SIG-M5 (cell line): ENCODE measurements at places on chromosomes 5 and 9.

- no peak for DNase-seq
These were observed 65.2 kb upstream of the GLIS3 start for GRCh38 chr9:4365055-4365454.

GRCh38 chr9:94867281-94867841 lies 140.9 kb downstream of the AOPEP start:
- no peak for DNase-seq

DNA sequence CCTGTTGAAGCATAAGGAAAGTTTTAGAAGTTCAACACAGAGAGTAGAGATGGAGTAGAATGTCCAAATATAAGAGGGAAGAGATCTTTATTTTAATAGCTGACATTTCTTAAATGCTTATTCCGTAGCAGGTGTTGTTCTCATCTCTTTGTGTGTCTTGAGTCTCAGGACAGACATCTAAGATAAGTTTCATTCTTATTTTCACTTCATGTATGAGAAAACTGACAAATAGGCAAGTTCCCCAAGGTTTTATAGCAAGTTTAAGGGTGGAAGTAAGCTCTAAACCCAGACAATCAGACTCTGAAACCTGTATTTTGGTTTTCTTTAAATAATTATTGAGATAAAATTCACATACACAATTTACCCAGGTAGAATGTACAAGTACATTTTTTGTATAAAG lies 228.4 kb upstream of the PPP1R2B start:
- DNase-seq = no peak

DNA sequence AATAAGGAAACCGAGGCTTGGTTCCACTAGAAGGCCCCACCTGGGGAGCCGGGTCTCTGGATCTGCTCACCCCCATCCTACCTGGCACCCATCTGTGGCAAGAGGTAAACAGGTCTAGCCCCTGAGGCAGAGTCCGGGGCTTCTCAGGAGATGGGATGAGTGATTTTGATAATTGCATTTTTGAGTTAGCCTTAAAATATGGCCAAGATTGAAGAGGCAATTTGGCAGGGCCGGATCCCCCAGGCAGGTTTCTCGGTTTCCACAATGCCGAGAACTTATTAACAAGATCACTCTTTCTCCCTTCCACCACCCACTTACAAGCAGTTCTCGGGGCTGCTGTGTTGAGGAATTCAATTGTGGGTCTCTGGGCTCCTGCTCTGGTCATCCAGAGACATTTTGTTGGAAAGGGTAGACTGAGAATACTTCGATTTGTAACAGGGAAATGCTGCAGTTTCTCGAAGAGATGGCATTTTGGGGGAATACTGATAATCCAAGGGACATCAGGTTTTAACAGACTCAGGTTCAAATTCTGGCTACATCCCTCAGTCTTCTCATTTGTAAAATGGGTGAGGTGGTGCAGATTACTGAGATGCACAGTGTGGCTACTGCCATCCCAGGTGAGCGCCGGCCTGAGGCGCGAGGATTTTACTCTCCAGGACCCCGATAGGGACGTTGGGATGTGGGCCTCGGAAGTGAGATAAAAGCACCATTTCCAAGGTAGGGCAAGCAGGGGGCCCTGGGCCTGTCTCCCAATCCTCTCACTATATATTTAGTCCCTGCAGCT lies 194.2 kb downstream of the CDK5RAP2 start:
- no peak for DNase-seq

GRCh38 chr5:126982926-126983873 lies 47.2 kb downstream of the MARCHF3 start:
- DNase-seq = no peak

DNA sequence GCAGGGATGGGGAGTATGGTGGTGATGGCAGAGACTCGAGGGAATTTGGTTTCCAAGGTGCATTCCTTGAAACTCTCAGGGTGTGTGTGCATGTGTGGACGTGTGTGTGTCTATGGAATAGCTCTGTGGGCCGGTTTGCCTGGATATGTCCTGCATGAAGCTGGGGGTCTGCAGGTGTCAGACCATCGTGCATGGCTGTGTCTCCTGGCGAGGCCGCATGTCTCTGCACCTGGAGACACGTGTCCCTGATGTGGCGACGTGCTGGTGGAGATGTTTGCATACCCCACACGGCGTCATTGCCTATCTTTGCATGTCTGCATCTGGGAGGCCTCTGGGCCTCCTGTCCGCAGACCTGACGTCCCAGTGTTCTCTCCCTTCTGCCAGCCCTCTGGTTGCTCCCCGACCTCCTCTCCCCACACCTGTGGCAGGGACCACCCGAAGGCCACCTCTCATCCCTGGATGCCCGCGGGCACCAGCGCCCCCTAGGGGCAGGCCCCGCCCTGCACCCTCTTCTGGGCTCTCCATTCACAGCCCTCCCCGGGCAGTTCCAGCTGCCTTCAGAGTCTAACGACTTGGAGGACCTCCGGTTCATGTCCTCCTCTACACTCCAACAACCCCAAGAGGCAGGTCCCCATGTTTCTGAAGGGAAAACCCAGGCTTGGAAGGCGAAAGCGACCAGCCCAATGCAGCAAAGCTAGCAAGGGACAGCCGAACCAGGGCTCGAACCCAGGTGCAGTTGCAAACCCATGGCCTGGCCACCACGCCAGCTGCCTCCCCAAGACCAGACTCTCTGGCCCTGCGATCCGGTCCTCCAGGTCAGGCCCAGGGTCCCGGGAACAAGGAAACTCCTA lies 88.6 kb downstream of the LMX1B start:
- DNase-seq = no peak

GRCh38 chr5:157862183-157862851 lies 3.4 kb upstream of the CLINT1 start:
- DNase-seq = no peak

GRCh38 chr5:124262991-124263571 lies 483.4 kb downstream of the ZNF608 start:
- DNase-seq = no peak

- DNase-seq = no peak
These were observed 175.6 kb upstream of the COX7C start for GRCh38 chr5:86442036-86442745.

GRCh38 chr5:4275232-4275631 lies 679.6 kb downstream of the IRX1 start:
- DNase-seq = no peak

DNA sequence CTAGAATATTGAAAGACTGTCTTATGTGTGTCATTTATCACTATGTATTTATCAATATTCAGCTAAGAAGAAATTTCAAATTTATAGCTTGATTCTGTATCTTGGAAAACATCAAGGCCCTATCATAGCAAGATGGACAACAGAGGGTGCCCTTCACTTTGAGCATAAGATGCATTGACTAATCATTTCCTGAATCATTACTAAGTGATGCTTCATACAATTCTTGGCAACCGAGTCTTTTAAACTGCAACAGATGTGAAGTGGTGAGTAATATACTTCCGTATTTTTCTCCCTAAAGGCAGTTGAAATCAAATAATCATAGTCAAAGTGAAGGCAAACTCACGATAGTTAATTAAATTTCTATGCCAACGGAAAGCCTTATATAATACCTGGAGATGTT lies 318.6 kb upstream of the RGMB start:
- DNase-seq = no peak

DNA sequence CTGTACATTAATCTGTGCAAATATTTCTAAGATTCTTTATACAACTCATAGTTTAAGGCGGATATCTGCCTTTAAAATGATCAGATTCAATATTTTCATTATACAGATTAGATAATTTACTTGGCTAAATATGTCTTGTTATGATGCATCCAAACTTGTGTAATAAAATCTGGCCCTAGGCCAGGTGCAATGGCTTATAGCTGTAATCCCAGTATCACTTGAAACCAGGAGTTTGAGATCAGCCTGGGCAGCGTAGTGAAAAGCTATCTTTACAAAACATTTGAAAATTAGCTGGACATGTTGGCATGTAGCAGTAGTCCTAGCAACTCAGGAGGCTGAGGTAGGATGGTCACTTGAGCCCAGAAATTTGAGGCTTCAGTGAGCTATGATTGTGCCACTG lies 2002.2 kb upstream of the ACO1 start:
- DNase-seq = no peak

- no peak for DNase-seq
These were observed 181.7 kb upstream of the CD180 start for GRCh38 chr5:67378256-67378655.

GRCh38 chr9:87836951-87837705 lies 45.5 kb upstream of the SPATA31E1 start:
- no peak for DNase-seq

- DNase-seq = no peak
These were observed 892.1 kb downstream of the TLE1 start for GRCh38 chr9:80797101-80797829.

DNA sequence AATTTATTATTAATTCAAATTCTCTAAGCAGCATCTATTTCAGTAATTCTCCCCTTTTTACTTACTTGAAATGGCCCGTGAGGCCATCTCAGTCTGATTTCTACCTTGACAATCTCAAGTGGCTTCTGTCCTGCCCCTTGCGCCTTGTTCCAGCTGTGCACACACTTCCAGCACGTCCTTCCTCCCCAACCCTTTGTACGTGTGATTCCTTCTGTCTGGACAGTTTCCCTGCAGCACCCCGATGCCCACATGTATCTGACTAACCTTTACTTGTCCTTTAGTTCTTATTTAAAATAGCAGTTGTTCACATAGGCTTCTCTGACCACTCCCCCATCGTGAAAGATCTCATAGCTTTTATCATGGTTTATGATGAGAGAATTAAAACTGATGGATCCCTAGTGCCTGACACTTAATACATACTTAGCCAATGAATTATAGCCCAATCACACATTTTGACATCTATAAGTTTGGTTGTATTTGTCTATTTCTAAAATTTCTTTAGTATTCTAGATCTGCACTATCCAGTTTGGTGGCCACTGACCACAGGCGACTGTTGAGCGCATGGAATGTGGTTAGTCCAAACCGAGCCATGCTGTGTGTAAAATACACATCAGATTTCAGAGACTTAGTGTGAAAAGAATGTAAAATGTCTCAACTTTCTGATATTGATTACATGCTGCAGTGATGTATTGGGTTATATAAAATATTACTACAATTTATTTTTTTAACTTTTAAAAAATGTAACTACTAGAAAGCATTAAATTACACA lies 14.3 kb downstream of the ZBTB34 start:
- no peak for DNase-seq

DNA sequence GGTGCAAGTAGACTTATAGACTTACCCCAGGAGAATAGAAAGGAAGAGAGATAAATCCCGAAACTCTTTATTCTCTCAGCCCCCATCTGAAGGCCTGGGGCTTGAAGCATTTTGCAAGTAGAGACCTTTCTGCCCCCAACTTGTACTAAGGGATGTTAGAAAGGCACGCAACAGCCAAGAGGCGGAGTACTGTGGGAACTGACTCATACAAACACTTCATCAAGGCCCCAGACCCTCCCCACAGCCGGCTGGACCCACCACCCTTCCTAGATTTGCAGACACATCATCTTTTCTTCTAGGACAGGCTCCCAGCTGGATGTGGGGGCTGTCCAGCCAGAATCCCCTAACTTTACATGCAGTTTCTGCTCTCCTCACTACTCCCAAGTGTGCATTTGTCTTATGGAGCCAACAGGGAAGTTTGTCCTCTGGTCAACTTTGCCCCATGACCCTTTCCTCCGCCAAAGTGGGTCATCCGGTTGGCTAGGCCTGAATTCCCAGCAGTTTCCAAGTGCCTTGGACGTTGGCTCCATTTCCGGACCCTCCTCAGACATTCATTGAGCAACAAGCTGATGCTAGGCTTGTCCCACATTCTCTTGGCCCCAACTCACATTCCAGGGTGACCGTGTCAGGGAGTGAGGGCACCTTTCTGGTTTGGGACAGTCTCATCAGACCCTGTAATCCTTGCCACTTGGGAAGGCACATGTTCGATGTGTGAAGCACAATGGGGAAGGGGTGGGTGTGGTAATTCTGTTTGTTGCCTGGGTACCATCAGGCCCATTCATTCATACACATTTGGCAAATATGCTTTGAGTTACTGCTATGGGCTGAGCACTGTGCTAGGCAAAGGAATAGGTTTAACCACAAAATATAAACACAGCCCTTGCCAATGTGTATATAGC lies 64.6 kb downstream of the ABLIM3 start:
- DNase-seq = no peak

- no peak for DNase-seq
These were observed 109.9 kb upstream of the DAB2 start for GRCh38 chr5:39534690-39535089.

DNA sequence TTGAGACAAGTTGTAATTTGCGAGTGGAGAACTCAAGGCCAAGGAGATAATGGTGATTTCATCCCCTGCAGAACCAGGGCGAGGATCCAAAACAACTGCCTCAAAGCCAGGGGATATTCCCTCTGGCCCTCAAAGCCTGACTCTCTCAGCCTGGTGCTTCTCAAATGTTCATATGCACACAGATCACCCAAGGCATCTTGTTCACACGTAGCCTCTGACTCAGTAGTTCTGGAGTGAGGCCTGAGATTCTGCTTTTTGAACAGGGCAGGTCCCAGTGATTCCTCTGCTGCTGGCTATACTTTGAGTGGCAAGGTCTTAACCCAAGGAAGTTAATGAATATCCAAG lies 30.2 kb upstream of the WWC1 start:
- no peak for DNase-seq

DNA sequence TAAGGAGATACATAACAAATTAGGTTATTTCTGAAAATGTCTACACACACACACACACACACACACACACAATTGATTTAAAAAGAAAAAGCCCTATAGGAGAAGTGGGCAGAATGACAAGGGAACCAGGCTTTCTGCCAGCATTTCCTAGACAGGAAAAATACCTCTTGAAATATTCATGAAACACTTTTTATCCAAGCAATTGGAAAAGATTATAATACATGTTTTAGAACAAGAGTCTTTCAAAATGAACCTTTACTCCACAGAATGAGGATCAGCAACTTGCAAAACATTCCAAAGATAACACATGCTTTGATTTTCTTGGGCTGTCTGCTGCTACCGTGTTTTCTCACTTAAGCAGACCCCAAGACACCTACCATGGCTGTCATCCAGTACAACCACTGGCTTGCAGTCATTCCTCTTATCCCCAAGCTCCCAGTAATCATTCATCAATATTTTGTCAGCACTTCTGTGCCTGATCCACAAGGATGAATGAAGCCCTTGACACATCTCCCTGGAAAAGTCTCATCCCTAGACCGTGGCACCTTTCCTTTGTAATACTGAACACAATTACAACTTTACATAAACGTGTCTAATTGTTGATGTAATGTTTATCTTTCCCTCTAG lies 717.1 kb upstream of the ZNF608 start:
- DNase-seq = no peak

DNA sequence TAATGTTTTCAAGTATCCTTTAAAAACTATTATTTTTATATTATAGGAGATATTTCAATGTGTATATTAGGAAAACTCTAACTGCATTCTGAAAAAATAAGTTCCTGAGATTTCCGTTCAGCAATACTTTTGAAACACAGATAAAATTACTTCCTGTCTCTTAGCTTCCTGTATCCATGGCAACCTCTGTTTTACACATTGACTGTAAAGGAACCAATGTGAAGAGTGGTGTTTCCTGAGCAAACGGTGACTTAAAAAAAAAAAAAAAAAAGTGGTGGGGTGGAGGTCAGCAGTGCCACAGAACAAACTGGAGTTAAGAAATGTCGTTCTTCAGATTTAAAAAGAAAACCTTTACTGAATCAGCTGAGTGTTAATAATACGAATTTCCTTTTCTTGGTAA lies at the start of gene LRRC70:
TSS of gene LRRC70 (plus strand) at position 280 of the 400 bp plus-strand sequence. CDS start 620 bp downstream, outside the sequence.
- DNase-seq = peak; percentile 57

GRCh38 chr9:87498811-87499360 lies 1.2 kb downstream of the DAPK1 start:
- DNase-seq = no peak

GRCh38 chr5:151885138-151885908 lies 39.3 kb downstream of the GLRA1 start:
- DNase-seq = no peak
